ENCODE measurements at places on chromosomes 16 and 17.

GRCh38 chr16:55907661-55908060, 32.5 kb upstream of the CES5A start:
- DNase-seq, result no peak

DNA sequence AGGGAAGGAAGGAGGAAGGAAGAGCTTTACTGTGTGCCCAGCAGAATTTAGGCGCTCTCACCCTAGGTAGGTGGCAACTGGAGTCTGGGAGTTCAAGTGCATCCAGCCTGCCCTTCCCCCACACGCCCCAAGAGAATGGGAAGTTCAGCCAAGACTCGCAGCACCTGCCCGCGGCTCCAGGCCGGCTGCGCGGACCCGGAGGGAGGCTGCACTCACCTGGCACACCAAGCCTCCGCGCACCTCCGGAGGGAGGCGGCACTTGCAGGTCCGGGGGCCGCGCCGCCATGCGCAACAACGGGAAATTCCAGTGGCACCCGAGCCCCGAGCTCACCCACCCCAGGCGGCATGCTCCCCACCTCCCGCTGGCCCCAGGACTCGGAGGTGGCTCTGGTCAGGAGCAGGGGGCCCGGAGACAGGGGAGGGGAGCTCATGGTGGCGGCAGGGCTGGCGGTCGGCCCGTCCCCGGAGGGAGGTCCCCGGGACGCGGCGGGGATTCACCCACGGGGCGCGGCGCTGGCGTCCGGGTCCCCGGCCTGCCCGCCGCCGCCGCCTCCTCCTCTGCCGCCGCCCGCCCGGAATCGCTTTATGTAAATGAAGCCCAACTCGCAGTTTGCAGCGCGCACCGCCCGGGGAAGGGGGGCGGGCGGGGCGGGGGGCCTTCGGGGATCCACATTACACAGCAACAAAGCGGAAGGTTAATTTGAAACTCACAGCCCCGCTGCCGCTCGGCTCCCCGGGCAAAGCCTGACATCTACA, at the start of gene ZFHX3:
ZFHX3 (minus strand) TSS at position 593 of the 756 bp plus-strand sequence. CDS start 87,983 bp downstream, outside the sequence.
- DNase-seq, result peak; percentile 28

DNA sequence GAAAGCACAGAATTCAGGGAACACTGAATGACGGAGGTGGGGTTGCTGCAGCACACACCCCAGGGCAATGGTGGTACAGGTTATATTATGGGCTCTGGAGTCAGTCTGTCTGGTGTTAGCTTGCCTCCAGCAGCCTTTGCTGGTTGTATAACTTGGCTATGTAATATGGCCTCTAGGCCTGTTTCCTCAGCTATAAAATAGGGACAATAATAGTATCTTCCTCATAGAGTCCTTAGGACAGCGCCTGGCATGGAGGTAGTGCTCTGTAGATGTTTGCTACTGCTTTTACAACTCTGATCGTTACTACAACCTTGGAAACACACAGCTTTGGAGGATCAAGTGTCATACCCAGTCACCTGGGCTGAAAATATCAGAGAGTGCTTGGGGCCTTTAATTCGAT, 31.5 kb downstream of the GTF3C1 start:
- DNase-seq, result no peak

- peak; percentile 36 for DNase-seq
Measured at GRCh38 chr17:68344701-68345136, 53.4 kb downstream of the ARSG start.

DNA sequence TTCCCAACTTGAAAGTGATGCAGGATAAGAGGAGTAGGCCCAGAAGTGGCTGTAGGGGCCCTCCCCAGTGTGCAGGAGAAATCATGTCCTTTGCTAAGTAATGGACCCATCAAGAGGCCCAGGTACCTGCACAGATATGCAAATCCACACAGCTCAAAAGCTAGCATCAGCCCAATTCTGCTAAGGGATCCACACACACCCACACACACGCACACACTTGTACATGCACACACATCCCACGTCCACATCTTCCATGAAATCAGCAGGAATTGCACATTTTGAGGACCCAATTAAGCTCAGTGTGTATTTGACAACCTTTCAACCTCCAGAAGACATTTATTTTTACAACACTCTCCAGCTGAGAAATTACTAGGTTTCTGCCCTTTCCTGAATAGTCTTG, 184.8 kb downstream of the C16orf78 start:
- DNase-seq, result no peak

- DNase-seq, result no peak
Measured at GRCh38 chr17:36117505-36118382, 14.1 kb downstream of the CCL4 start.

DNA sequence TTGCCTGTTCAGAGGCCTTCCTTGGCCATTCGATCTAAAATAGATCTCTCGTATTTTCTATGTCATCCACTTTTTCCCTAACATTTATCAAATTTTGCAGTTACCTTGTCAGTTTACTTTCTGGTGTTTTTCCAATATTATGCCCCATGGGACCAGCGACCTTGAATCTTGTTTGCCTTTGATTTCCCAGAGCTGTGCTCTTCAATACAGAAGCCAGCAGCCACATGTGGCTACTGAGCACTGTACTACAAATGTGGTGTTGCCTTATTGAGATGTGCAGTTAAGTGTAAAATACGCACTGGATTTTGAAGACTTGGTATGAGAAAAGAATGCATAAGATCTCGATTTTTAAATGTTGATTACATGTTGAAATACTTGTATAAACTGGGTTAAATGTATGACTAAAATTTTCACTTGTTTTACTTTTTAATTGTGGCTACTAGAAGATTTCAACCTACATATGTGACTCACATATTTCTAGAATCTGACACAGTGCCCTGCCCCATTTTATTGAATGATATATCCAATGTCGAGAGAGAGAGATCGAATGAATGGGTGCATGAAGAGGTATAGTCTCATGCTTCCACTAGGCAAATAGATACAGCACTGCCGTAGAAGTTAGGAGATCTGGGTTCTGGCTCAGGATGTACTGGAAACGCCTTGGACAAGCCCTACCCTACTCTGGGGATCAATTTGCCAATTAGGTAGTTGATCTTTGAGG, 824 bp upstream of the PSME3 start:
- no peak for DNase-seq

DNA sequence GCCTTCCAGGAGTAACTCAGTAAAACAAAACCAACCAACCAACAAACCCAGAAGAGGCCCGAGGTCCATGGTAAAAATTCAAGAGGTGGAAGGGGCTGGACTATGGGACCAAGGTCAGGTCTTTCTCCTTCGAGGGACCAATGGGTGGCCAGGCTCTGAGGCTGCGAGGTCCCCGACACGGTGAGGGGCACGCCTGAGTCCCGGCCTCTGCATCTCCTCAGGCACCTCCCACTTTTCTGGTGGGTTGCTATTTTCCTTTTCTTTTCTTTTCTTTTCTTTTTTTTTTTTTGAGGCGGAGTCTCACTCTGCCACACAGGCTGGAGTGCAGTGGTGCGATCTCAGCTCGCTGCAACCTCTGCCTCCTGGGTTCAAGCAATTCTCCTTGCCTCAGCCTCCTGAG, 18.0 kb downstream of the CD7 start:
- DNase-seq, result no peak

- no peak for DNase-seq
Measured at GRCh38 chr17:81483085-81483861, 29.3 kb downstream of the ACTG1 start.

- no peak for DNase-seq
Measured at GRCh38 chr17:38711792-38712571, 6.9 kb downstream of the MLLT6 start.

DNA sequence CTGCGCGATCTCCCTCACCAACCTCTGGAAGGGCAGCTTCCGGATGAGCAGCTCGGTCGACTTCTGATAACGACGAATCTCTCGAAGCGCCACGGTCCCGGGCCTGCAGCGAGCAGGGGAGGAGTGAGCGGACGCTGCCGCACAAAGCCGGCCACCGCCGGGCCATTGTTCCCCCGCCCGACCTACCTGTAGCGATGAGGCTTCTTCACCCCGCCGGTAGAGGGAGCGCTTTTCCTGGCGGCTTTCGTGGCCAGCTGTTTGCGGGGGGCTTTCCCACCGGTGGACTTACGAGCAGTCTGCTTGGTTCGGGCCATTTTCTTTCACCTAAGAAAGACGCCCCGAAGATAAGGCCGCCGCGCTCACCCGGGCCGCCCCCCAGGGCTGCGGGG, 5.8 kb upstream of the UNK start:
- peak; percentile 60 for DNase-seq

GRCh38 chr17:7834542-7834956, 532 bp downstream of the KDM6B start:
- DNase-seq, result peak; percentile 83

DNA sequence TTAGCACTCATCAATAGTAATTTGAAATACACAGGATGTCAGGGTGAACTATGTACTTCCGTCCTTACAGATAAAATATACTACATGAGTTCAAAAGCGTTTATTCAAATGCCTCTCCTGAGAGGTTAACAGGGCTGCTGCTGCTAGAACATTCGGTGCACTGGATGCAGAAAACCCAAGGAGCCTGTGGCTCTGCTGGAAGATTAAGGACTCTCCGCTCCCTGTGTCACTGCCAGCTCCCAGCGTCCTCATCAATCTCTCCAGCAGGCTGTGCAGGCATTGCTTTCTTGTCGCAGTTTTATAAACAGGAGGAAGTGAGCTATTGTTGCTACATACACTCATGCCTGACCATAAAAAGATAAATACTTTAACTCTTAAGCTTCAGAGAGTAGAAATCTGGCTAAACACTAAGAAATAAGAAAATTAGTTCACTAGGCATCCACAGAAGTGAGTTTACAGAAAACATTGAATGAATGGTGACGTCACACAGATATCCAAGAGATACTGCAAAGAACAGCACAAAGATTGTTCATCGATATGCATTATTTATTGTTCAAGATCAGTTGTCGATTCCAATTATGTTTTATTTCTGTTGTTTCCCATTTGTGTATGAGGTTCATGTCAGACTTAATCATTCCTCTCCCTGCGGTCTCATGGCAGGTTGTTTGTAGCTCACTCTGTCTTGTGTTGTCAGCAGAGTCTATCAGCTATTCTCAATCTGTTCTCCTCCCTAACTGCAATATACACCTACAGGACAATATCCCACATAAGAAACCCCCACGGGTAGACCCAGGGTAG, 127.9 kb upstream of the MON1B start:
- DNase-seq, result no peak

GRCh38 chr16:31243734-31244670, 15.8 kb upstream of the ITGAM start:
- no peak for DNase-seq

DNA sequence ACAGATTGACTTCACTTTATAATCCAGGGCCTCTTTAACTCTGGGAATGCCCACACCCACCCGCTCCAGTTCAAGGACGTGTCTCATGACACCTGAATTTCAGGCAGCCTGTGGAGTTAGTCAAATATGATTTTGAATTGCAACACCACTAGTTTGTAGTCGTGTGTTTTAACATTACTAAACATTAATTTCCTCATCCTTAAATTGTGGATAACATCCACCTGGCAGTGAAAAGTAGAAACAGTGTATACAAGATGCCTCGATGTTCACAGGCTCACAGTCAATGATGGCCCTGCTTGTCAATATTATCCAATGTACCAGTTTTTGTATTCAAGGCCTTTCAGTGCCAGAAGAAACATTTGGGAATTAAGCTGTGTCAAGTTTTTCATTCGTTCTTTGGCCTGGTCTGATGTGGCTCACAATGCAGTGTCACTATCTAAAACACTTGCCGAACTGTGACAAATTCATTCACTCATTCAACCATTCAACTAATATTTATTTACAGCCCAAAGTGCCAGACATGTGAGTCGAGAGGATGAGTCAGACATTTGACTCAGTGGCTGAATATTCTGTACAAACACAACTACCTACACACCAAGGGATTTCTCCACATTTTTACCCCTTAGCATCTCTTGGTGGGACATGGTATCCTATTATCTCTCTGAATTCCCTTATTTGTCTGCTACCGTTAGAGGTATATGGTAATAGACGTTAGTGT, 1.4 kb downstream of the MEIOB start:
- no peak for DNase-seq

DNA sequence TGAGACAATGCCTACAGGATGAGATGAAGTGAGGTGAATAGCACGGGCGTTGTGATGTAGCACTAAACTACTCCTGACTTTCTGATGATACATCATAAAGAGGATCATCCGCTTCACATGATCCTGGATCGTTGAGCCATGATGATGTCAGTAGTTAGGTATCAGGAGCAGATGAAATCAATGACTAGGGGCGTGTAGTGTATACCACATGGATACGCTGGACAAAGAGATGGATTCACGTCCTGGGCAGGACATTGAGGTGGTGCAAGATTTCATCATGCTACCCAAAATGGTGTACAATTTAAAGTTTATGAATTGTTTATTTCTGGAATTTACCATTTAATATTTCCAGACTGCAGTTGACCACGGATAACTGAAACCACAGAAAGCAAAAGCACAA, 156.6 kb downstream of the ANKFN1 start:
- no peak for DNase-seq

DNA sequence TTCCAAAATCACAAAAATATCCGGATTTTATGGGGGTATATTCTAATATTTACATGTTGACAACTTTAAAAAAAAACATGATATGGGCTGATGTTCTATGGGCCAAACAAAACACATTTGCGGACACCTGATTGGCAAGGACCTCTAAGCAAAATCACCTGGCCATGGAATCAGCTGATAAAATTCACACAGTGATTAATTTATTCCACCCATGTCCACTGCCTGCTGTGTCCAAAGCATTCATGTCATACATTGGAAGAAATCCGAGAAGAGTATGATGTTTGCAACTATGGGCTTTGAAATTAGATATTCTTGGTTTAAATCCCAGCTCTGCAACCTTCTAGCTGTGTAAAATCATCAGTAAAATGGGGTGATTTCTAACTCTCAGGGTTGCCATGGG, 538.7 kb downstream of the HAPSTR1 start:
- no peak for DNase-seq

DNA sequence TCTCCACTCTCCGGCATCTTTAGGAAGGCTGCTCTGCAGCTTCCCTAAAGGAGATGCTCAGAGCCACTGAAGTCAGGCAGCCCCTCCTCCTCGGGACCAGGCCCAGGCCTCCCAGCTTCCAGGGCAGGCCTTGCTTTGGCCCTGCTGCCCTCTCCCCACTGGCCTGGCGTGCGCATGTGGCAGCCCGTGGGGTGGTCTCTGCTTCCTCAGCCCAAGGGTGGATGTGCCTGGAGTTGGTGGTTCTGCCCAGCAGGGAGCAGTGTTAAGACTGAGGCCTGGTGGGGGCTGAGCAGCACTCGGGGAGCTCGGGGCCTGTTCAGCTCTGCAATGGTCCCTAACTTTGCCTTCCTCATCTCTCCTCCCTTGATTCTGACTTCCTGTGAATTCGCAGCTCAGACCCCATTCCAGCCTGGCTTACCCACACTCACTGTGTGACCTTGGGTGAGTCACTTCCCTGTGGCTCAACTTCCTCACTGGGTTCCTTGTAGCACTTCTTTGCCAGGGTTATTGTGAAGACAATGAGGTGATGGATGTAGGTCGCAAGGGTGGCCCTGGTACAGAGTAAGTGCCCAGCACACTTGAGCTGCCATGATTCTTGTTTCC, 63.2 kb downstream of the NKD1 start:
- no peak for DNase-seq

DNA sequence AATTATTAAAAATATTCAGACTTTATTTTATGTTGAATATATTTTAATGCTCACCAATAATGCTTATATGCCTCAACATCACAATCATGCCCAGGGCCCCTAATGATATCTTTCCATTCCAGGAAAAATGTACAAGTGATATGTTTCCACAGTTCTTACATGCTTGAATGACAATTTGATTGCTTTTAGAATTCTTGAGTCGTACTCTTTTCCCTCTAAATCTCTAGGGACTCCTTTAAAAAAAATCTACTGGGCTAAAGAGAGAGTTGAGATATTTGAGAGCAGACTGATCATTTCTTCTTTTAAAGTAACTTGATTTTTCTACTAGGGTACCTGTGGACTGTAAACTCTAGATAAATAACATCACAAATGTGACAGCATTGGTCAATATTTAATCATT, 18.2 kb upstream of the HLF start:
- no peak for DNase-seq
